Stimulated activated CD4-positive, alpha-beta T cell treated with anti-CD3 and anti-CD28 coated beads, Interleukin-15, amount 100 ng/mL, for 48 hours (primary cell): ENCODE measurements at places on chromosomes 11 and 22.

DNA sequence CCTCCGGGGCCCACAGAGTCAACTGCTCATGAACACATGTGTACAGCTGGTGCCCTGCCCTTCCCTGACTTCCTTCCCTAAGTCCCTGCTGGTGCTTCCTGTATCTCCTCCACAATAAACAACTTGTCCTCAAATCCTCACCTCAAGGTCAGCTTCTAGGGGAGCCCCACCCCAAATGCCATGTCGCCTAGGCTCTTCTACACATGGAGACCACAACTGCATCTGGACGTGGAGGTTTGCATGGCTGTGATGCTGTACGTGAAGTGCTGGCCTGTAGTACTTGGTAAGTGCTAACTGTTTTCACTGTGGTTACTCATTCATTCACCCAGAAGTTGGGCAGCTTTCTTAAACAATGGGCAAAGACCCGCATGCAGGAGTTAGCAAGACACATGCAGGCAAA is 359.5 kb downstream of the SHANK2 start:
- no peak for DNase-seq

DNA sequence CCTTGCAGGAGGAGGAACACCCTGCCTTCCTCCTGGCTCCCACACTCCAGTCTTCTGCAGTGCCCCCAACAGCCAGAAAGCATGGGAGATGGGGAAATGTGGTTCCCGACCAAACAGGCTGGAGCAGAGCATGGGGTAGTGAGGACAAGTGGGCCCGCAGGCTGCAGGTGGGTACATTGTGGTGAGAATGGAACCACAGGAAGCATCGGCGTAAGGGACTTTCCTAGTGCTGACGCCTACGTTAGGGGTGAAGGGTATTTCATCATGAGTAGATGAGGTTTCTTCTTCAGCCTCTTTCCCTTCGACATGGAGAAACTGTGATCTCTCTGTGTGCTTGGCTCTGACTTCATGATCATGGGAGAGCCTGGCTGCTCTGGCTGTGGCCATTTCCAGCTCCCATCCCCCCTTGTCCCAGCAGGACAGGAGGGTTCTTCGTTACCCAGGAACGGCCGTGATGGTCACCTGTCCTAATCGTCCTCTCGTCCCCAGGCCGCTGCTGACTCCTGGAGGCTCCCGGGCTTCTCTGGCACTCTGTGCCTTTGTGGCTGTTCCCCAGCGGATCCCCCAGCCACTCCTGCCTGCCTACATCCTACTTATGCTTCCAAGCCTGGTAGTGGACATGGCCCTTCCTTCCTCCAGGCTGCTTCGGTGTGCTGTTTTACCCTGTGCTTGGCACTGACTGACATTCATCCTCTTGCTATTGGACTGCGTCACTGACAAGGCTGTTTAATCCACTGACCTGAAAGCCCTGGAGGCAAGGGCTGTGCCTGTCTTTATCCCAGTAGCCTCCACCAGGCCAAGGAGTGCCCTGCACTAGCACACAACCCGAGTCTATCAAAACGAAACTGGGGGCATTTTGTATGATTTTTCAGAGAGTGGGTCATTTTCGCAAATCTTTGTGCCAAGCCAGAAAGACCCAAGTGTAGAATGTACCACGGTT is 65.2 kb upstream of the CECR2 start:
- peak; percentile 33 for DNase-seq

DNA sequence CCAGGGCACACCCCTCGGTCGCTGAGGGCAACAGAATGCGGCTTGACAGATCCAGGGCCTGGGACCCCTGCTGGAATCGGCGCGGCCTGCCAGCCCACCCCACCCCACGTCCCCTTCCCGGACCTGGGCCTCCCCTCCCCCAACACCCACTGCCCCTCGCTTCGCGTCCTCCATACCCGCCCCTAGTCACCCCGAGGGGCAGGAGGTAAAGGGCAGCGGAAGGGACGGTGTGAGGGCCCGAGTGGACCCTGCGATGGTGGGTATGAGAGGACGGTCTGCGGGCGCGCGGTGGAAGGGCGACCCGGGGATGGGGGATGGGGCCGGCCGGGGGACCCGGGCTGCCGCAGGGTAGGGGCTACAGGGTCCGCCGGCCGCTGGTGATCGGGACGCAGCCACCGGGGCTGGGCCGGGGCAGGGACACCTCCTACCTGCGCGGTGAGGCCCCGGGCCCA is 311 bp downstream of the APBB1 start:
- DNase-seq: no peak

GRCh38 chr11:16012125-16012751 is 344.1 kb downstream of the SOX6 start:
- DNase-seq: no peak

DNA sequence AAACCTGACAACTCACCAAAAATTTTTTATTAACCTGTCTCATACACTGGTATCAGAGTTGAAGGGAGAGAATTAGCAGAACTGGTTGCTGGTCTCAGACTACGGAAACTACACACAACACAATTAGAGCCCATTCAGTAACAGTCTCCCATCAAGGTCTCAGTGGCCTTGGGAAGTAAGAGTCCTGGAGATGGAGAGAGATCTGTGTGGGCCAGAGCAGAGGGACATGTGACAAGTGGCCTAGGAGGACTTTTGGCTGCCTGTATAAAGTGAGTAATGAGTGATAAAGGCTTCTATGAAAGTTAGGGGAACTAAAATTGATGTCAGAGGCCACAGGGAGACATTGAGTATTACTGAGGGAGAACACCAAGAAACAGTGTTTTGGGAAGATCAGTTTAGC is 58.9 kb downstream of the PARVA start:
- no peak for DNase-seq

DNA sequence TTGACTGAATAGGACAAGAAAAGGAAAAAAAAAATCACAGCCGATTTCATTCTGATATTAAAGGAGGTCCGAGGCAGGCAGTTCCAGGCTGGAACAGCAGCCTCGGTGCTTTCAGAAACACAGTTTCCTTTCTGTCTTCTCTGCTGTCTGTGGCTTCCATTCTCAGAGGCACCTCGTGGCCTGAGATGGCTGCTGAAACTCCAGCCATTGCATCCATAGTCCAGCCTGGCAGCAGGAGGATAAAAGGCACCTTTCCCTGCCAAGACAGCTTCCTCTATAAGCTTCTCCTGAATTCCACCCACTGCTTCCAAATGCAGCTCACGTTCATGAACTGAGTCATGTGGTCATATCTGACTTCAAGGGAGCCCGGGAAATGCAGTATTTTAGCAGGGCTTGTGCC is 390.5 kb downstream of the TBC1D22A start:
- no peak for DNase-seq

DNA sequence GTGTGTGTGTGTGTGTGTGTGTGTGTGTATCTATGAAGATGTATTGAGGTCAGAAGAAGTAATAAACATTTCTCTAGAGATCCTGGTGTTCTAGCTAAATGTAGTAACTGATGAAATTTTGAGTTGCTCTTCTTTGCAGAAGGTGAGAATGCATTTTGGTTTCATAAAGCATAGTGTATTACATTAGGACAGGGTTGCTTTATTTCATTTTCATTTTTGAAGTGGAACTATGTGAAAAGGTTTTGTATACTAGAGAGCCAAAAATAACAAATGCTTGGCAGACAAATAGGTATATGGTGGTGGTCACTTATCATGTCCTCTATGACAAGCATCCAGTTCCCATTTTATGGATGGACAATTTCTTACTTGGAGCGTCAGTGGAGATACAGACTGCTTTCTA is 99.0 kb downstream of the CASP12 start:
- no peak for DNase-seq

DNA sequence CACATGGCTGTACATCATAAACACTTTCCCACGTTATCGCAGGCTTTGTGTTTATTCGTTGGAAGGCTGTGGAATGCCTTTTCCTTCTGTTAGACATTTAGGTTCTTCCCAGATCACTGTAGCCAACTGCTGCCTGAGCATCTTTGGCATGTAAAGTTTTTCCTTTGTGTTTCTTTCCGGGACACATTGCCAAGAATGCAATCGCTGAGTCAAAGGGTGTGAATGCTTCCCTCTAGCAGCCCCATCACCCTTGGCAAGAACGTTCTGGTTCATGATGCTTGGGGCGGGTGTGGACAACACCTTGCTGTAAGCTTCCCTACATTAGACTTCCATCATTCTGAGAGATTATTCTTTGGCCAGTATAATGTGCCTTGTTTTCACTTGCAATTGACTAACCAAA is 136.2 kb downstream of the OSBP2 start:
- no peak for DNase-seq

GRCh38 chr11:27963370-27963769 is 144.6 kb downstream of the KIF18A start:
- no peak for DNase-seq

GRCh38 chr22:49344656-49345055 is 483.0 kb downstream of the BRD1 start:
- DNase-seq: no peak

DNA sequence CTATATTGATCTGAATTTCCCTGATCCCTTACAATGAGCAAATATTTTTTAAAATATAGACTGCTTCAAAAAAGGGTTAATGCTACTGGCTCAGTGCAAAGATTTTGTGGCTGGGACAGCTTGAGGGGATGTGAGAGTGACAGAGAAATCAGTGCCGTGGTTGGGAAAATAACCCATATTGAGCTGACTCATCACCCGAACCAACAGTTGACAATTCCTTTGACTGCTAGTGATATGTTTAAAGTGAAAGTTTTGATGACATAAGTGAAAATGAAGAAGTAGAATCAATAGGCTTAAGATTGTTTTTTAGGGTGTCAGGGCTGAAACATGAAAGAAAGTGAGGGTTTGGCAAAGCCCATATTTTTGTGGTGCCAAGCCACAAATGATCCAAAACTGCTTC is 257.1 kb upstream of the TENM4 start:
- DNase-seq: no peak

DNA sequence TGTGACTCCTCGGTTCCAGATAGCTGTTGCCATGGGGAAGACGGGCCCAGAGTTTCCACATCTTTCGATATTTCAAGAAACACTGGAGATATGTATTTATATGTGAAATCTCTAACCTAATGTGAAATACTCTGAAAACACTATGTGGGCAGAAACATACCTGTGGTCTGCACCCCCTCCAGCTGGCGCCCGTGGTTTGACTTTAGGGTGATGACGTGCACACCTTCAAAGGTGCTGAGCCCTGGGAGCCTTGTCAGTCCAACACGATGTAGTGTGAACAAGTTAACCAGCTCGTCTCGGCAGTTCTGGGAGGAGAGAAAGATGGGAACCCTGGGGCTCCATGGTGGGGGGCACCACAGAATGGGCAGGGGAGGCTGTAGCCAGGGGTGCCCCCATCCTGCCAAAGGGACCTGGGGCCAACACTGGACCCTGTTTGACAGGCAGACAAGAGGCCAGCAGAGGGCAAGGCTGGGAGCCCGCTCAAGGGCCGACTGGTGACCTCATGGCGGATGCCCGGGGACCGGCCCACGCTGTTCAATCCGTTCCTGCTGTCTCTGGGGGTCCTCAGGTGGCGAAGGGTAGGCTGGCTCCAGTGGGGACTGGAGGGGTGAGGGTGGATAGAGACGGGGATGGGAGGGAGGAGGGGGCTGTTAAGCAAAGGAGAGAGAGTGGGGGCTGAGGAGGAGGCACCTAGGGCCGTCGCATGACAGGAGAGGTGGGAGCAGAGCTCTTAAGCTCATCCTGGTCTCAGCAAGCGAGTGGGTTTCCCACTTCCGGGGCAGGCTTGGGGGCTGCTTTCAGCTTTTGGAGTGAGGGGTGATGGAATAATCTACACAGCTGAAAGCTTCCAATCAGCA is 43.8 kb downstream of the TRIOBP start:
- no peak for DNase-seq

DNA sequence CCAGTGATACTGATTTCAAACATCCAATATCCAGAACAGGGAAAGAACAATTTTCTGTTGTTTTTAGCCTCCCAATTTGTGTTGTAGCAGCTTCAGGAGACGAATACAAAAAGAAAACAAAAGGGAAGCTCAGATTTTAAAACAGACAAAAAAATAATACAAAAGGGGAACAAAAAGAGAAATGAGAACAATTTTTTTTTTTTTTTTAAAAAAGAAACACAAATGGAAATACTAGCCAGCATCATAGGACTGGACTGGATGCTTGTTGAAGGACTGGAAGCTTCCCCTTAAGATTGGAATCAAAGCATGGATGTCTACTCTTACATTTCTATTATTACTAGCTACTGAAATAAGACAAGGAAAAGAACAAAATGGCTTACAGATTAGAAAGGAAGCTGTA is 46.5 kb upstream of the SORL1 start:
- DNase-seq: no peak

DNA sequence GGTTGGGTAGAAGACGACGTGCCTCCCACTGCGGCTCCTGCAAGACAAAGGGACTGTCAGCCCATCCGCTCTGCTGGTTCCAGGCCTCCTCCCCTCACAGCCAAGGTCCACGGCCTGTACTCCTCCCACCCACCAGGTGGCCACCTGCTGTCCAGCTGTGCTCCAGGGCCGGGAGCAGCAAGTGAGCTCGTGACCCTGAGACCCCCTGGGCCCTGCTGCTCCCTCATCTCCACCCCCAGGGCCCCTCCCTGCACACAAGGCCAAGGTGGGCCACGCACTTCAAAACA is 27.4 kb downstream of the TSPAN4 start:
- no peak for DNase-seq

GRCh38 chr11:34826384-34826726 is 89.8 kb downstream of the APIP start:
- no peak for DNase-seq

- DNase-seq: no peak
Observed at GRCh38 chr11:62875698-62876478, 4.8 kb upstream of the SLC3A2 start.

DNA sequence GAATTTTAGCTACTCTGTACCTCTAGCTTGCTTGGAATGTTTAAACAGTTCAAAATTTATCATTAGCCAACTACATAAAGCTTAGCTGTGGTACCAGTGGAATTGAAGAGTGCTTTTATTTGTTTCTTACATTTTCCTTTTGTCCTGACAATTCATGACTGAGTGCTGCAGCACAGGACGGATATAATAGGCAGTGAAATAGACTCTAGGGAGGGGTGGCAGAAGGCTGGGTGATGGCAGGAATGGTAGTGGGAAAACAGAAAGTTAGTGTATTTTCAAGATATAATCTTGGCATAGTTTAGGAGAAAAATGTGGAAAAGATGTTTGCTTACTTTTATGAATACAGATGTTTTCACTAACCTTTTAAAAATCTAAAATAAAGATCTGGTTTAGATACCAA is 31.1 kb upstream of the ARHGAP32 start:
- DNase-seq: no peak

DNA sequence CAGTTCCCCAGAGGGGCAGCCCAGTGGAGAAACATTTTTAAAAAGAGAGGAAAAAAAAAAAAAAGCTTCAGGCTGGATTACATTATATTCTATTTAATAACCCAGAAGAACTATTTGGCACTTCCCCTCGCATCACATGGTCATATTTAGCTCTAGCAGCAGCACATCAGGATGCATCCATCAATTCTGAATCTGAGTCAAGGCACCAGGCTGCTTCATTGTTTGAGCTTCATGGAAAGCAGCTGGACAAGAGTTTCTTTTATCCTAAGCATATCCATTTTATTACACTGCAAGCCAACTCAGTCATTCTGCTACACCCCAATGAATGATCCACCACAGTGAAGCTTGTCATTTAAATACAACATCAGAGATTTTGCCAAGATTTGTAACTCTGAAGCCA is 10.0 kb downstream of the SPTY2D1 start:
- no peak for DNase-seq
